ENCODE measurements at places on chromosomes 4 and X.

GRCh38 chrX:40130207-40130606 is 32.4 kb upstream of the BCOR start:
- DNase-seq, result no peak

DNA sequence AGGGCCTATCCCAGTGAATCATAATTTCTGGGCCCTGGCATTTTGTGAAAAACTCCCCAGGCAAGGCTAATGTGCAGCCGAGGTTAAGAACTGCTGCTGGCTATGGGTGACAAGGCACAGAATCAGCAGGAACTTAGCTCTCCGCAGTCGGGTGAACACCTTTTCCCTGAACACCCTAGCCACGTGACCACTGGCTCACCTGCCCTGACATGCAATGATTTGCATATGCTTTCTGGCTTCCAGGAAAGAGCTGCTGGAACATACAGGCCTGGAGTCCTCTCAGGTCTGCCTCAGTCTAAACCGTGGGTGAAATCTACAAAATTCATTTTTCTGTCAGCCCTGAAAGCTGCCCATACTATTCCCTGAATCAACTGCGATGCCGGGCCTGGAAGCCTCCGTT is 56.6 kb downstream of the ZNF827 start:
- no peak for DNase-seq

DNA sequence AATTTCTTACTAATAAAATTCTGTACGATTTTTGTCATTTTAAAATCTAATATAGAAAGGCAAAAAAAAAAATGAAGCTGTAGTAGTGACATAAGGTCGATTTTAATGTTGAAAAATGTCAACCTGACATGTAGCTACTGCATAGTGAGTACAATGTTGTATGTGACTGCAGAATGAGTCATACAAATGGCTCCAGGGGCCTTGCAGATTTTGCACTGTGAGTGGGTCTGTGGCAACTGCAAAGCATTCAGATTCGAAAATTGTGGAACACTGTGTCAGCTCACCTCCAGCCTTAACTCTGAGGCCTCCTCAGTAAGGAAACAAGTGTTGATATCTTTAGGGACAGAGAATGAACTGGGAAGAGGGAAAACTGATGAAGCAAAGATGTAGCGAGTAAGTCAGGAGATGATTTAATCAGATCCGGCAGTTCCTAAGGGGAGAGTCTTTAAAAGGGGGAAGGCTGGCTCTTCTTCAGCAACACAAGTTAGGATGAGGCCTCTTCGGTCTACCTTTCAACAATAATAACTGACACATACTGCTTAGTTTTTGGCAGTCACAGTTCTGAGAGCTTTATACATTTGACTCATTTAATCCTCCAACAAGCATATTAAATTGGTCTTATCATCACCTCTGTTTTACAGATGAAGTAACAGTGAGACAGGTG is 24.9 kb downstream of the TKTL2 start:
- no peak for DNase-seq

DNA sequence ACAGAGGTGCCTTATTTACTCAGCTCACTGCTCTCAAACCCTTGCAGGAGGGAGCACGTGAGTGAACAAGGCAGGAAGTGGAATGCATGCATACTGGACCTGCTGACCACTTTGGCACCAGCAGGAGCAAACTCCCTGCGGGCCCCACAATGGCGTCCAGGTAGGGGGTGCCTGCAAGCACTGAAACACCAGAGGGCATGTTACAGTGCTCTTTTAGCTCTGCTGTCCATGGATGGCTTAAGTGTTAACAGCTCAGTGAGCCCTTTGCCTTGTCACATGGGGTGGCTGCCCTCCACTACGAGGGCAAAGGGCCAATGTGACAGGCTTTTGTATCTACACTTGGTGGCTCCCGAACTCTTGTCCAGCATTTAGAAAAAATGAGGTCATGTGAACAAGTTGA is 199.5 kb upstream of the UGT8 start:
- no peak for DNase-seq

GRCh38 chrX:54419559-54420302 is 20.5 kb upstream of the TSR2 start:
- no peak for DNase-seq

GRCh38 chr4:119733431-119733830 is 104.8 kb upstream of the PDE5A start:
- DNase-seq, result no peak

GRCh38 chrX:150361070-150361776 is 1.9 kb upstream of the MAMLD1 start:
- no peak for DNase-seq

GRCh38 chrX:103151799-103152198 is 58.9 kb upstream of the NXF3 start:
- DNase-seq, result no peak

DNA sequence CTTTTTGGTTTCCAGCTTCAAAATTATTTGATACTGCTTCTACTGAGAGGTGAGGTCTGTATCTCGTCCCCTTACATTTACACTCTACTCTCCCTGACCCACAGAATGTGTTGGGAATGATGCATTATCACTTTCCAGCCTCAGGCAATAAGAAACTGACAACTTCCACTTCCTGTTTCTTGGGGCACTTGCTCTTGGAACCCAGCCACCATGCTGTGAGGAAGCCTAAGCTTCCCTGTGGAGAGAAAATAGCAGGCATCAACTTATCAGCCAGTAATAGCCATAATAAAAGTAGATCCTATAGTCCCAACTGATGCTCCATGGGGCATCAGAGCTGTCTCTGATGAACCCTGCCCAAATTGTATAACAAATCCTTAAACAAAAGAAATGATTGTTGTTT is 32.6 kb downstream of the RELL1 start:
- no peak for DNase-seq

GRCh38 chr4:10354225-10354624 is 103.0 kb downstream of the ZNF518B start:
- no peak for DNase-seq

DNA sequence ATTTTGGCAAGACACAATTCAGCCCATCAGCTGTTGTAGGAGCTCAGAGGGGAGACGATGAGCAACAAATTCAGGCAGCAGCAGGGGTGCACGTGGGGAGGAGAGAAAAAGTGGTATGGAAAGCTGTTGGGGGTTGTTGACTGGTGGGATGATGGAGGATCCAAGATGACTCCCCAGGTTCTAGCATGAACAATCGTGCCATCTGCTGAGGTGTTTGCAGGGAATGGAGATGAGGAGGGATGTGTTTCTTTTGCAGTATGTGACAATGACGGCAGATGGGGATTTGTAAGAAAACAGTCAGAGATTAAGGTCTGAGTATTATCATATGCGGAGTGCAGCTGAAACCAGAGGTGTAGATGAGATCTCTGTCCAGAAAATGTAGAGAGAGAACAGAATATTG is 63.3 kb downstream of the SEL1L3 start:
- no peak for DNase-seq

- no peak for DNase-seq
These were observed 356.2 kb downstream of the GRIA2 start for GRCh38 chr4:157576671-157577217.

All from natural killer cell (primary cell).